Activated naive CD8-positive, alpha-beta T cell treated with anti-CD3 and anti-CD28 coated beads, Interleukin-2, amount 10 ng/mL, durations not matched to agents 7 days and 5 days (primary cell): ENCODE measurements at places on chromosomes 12 and 14. TPM values are rescaled to one million over a fixed set of nuclear protein-coding genes. Genes with fewer than 3 reads are reported as not detected.

The LBHD2 gene
- not detected for total RNA-seq

The AQP6 gene
- not detected for total RNA-seq

DNA sequence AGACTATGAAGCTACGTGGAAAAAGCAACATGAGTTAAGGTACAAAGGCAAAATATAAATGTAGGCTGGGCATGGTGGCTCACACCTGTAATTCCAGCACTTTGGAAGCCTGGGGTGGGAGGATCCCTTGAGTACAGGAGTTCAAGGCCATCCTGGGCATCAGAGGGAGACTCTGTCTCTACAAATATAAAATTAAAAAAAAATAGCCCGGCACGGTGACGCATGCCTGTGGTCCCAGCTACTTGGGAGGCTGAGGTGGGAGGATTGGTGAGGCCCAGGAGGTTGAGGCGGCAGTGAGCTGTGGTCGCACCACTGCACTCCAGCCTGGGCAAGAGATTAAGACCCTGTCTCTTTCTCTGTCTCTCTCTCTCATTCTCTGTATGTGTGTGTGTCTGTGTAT, 4.0 kb upstream of the VPS37B start:
- no peak for DNase-seq

GRCh38 chr12:52673217-52673616, 7.0 kb downstream of the KRT1 start:
- no peak for DNase-seq

DNA sequence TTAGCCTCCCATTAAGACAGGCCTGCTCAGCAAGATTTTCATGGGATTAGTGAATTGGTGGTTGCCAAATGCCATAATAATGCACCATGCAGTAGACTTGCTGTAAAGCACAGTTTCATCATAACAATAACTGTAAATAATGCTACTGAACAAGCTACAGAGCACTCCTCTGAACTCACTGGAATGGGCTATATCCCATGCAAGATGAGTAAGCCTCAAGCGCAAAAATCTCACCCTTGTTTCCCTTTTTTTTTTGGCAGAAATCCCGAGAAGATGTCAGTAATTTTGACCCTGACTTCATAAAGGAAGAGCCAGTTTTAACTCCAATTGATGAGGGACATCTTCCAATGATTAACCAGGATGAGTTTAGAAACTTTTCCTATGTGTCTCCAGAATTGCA, 145.9 kb upstream of the HIF1A start:
- no peak for DNase-seq

GRCh38 chr14:95300697-95301526, 18.8 kb downstream of the CLMN start:
- no peak for DNase-seq

- no peak for DNase-seq
Measured at GRCh38 chr12:1421091-1421846, 173.1 kb downstream of the FBXL14 start.

DNA sequence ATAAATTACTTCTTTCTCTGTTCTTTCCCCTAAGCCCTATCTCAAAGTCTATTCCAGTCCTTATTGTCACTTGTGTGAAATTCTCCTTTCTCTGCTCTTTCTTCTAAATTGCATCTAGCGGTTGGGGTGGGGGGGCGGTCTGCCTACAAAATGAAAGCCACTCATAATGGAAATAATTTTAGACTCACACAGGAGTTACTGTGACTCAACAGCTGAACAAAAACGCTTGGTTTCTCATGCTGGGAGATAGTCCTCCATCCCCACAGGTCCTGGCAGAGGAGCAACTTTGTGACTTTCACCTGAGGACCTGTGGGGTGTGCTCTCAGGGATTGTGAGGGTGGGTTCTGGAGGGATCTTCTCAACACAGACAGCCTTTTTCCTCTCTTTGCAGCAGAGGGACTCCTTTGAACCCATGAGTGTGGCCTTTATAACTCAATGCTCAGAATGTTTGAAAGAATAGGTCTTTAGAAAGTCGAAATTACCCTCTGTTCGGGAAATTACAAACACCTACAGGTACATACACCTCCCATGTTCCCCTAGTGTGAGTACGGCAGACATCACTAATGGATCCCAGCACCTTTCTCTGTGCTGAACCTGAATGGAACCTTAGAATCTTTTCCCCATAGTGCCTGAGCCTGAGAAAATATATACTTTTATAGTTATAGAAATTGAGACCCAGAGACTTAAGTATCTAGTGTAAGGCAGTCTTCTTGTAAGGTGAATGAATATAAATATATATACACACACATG, 109.7 kb downstream of the CHST11 start:
- no peak for DNase-seq
